Stomach (tissue), 19 donors: ENCODE measurements at places on chromosomes 1 and 21. TPM values are rescaled to one million over a fixed set of nuclear protein-coding genes. Genes with fewer than 3 reads are reported as not detected.

DNA sequence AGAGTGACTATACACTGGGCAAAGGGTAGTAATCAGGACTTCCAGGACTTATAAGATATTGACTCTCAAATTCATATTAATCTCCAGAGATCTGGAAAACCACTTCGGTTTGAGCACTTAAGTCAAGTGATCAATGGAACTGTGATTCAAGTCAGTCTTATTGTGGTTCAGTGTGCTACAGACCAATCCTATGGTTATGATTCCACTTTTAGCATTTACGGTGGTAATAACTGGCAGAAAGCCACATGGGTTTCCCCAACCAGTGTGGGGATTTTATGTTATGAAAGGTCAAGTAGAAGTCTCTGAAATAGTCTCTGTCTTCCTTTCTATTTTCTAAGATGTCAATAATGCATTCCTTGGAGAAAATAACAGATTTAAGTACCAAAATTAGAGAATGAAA, 151.3 kb upstream of the NEGR1 start:
- no peaks in the 10 kb centered on the region for H3K27me3 ChIP-seq
- H3K36me3 ChIP-seq = no peaks in the 10 kb centered on the region
- no peak for DNase-seq
- no peaks in the 10 kb centered on the region for H3K4me1 ChIP-seq
- H3K4me3 ChIP-seq = no peak overlapping the region

DNA sequence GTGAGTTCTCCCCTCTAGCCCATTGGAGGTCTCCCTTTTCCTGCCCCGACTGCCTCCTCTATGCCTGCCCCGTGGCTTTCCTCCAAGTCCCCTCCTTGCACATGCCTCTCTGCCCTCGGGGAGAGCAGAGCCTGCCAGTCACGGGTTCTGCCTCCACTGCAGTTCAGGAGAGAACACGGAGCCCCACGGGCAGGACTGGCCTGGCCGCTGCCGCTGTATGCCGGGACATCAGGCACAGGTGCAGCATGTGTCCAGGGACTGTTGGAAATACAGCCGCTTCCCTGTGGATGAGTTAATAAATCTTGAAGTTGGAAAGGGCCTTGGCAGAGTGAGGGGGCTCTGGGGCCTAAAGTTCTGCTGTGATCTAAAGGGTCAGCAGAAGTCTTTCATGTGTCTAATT, 676.6 kb downstream of the MATN1 start:
- no peaks in the 10 kb centered on the region for H3K27me3 ChIP-seq
- no peak overlapping the region for H3K4me3 ChIP-seq
- H3K36me3 ChIP-seq = no peaks in the 10 kb centered on the region
- no peak for DNase-seq

- DNase-seq = no peak
- no peaks in the 10 kb centered on the region for H3K27me3 ChIP-seq
- peaks cover 96% of the 10 kb centered on the region for H3K36me3 ChIP-seq
- no peak overlapping the region for H3K4me3 ChIP-seq
- no peaks in the 10 kb centered on the region for H3K4me1 ChIP-seq
- no peak overlapping the region for H3K27ac ChIP-seq
These were observed 11.9 kb downstream of the KLHL12 start for GRCh38 chr1:202915146-202915545.

- no peak overlapping the region for H3K4me3 ChIP-seq
- H3K27me3 ChIP-seq = no peaks in the 10 kb centered on the region
- peaks cover 77% of the 10 kb centered on the region for H3K36me3 ChIP-seq
- H3K27ac ChIP-seq = peak overlapping the region; percentile 55
These were observed 67.4 kb downstream of the ARHGEF10L start for GRCh38 chr1:17606826-17607440.

DNA sequence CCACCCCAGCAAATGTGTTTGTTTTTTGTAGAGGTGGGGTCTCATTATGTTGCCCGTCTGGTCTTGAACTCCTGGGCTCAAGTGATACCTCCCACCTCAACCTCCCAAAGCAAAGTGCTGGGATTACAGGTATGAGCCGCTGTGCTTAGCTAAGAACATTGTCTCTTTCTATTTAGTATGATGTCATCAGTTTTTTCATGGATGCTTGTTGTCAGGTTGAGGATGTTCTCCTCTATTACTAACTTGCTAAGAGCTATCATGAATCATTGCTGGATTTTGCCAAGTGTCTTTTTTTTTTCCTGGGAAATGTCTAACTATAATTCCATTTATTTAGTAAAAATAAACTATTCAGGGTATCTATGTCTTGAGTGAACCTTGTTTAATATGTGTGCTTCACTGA, 19.0 kb upstream of the MPC2 start:
- H3K27ac ChIP-seq = no peak overlapping the region
- no peaks in the 10 kb centered on the region for H3K27me3 ChIP-seq
- no peak for DNase-seq
- peaks cover 45% of the 10 kb centered on the region for H3K36me3 ChIP-seq

GRCh38 chr1:3607703-3608065, 3.6 kb downstream of the MEGF6 start:
- H3K4me1 ChIP-seq = peaks cover 23% of the 10 kb centered on the region
- no peak for DNase-seq
- peaks cover 41% of the 10 kb centered on the region for H3K27me3 ChIP-seq
- no peaks in the 10 kb centered on the region for H3K36me3 ChIP-seq

DNA sequence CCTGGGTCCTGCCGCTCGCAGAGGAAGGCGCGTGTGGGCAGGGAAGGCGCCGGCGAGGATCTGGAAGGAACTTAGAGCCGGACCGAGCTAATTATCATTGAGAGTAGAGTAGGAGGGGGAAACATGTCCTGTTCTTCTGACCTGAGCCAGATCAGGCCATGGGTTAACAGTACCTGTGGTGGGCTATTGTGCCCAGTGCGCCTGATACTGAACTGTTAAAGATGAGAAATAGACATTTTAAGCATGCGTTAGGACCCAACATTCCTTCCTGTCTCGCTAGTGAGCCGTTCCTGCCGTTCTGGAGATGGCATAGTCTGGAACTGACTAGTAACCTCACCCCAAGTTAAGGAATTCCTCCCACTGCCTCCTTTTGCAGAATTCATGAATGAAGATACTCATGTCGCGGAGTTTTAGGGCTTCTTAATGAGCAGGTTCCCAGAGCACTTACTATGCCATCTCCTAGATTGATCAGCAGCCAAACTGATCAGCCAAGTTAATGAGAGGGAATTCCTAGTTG, 870 bp downstream of the STRIP1 start:
- DNase-seq = no peak
- H3K27ac ChIP-seq = no peak overlapping the region

- DNase-seq = no peak
- no peaks in the 10 kb centered on the region for H3K27me3 ChIP-seq
- H3K36me3 ChIP-seq = peaks cover 6% of the 10 kb centered on the region
- peaks cover 14% of the 10 kb centered on the region for H3K4me1 ChIP-seq
- no peak overlapping the region for H3K27ac ChIP-seq
- no peak overlapping the region for H3K4me3 ChIP-seq
These were observed 94.1 kb downstream of the CACHD1 start for GRCh38 chr1:64563958-64564565.

- no peak for DNase-seq
- no peak overlapping the region for H3K4me3 ChIP-seq
- peaks cover 34% of the 10 kb centered on the region for H3K27me3 ChIP-seq
- H3K36me3 ChIP-seq = no peaks in the 10 kb centered on the region
These were observed 701.0 kb downstream of the PTPRU start for GRCh38 chr1:29937356-29937755.

DNA sequence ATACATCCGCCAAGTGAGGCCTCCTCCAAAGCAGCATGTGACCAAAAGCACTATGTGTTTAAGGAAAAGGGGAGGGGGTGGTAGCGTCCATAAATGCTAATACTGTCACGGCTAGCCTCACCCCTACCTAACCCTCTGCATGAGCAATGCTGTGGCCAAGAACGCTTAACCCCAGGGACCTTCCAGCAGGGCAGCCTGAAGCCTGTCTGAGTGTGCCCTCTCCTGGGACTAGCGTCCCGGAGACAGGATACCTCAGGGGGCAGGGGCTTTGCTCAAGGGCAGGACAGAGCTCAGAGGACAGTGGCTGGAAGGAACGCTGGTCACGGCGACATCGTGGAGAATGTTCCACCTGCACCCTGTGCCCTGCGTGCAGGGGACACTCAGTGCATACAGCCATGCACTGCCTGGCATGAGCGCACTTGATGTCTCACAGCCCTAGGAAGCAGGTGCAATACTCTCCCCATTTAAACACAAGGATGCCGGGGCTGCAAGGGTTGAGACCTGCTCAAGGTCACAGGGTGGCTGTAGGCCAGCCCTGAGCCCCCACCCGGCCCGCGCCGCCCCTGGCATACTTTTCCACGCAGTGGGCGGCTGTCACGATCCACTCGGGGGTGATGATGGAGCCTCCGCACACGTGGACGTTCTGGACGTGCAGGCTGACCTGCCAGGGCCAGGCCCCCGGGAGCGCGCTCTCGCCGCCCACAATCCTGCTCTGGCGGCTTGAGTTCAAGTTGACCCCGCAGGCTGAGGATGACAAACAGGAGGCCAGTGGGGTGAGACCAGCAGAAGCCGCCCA, 35.0 kb downstream of the TMPRSS2 start:
- peak overlapping the region; percentile 1 for H3K27ac ChIP-seq
- H3K36me3 ChIP-seq = peaks cover 80% of the 10 kb centered on the region
- H3K27me3 ChIP-seq = no peaks in the 10 kb centered on the region
- no peak for DNase-seq

GRCh38 chr1:143698016-143698415, 273.8 kb downstream of the FAM72C start:
- H3K27ac ChIP-seq = no peak overlapping the region
- peaks cover 59% of the 10 kb centered on the region for H3K27me3 ChIP-seq
- no peak overlapping the region for H3K4me3 ChIP-seq
- no peaks in the 10 kb centered on the region for H3K4me1 ChIP-seq
- H3K36me3 ChIP-seq = no peaks in the 10 kb centered on the region
- peak; percentile 36 for DNase-seq

DNA sequence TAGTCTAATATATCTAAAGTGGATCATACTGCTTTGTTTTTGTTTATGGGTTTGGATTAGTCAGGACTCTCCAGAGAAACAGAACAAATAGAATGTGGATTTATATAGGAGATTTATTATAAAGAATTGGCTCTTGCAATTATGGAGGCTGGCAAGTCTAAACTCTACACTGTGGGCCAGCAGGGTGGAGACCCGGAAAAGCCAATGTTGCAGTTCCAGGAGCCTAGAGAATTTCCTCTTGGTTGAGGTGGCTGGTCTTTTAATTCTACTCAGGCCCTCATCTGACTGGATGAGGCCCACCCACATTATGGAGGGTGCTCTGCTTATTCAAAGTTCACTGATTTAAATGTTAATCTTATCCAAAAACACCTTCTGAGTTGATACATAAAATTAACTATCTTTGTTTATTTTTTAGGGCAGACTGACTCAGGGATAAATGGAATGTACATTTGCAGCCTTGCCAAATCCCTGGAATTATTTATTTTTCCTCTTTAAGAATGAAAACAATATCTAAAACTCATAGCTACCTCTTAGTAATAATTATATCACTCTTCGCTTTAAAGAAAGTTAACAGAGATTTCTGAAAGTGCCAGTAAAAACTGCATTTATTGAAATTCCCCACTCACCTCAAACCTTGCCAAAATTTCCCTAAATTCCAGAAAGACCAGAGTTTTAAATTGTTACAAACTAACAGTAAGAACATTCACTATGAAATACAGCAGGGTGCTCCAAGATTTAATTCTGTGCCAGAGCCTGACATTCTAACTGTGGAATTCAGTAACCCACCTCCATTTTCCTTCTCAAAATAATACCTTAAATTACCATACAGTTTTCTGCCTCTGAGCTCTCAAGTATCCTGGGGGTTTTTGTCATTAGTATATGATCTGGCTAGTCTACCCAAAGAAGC, 36.6 kb upstream of the SSX2IP start:
- peaks cover 19% of the 10 kb centered on the region for H3K4me1 ChIP-seq
- no peak overlapping the region for H3K4me3 ChIP-seq
- no peak overlapping the region for H3K27ac ChIP-seq
- H3K36me3 ChIP-seq = no peaks in the 10 kb centered on the region

- H3K4me3 ChIP-seq = no peak overlapping the region
- DNase-seq = no peak
- no peaks in the 10 kb centered on the region for H3K4me1 ChIP-seq
- H3K36me3 ChIP-seq = no peaks in the 10 kb centered on the region
- H3K27ac ChIP-seq = no peak overlapping the region
These were observed 1016.8 kb upstream of the ADGRL4 start for GRCh38 chr1:80023358-80023757.

GRCh38 chr1:51381964-51382363, 51.6 kb upstream of the TTC39A start:
- no peak overlapping the region for H3K27ac ChIP-seq
- no peak for DNase-seq
- H3K27me3 ChIP-seq = no peaks in the 10 kb centered on the region
- H3K4me1 ChIP-seq = no peaks in the 10 kb centered on the region
- H3K4me3 ChIP-seq = no peak overlapping the region

DNA sequence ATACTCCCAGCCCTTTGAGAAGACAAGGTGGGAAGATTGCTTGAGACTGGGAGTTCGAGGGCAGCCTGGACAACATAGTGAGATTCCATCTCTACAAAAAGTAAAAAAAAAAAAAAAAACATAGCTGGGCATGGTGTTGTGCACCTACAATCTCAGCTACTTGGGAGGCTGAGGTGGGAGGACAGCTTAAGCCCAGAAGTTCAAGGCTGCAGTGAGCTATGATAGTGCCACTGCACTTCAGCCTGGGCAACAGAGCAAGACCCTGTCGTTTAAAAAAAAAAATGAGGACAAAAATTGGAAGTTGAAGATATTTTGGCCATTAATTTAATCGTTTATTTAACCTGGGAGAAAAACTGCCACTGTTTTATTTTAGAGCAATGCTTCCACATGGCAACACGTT, 1.1 kb downstream of the URB1 start:
- H3K27me3 ChIP-seq = no peaks in the 10 kb centered on the region
- no peak overlapping the region for H3K27ac ChIP-seq
- no peak for DNase-seq
- no peaks in the 10 kb centered on the region for H3K36me3 ChIP-seq

Gene OR6N1
- total RNA-seq = not detected

Gene OR2T35
- total RNA-seq = not detected

Gene MTF1
- total RNA-seq = 4.5 TPM

Gene TIPRL
- 37.5 TPM for total RNA-seq
